ENCODE measurements at places on chromosomes 13 and 19.

GRCh38 chr19:16204005-16204294, 6.2 kb downstream of the AP1M1 start:
- no peak for ATAC-seq

DNA sequence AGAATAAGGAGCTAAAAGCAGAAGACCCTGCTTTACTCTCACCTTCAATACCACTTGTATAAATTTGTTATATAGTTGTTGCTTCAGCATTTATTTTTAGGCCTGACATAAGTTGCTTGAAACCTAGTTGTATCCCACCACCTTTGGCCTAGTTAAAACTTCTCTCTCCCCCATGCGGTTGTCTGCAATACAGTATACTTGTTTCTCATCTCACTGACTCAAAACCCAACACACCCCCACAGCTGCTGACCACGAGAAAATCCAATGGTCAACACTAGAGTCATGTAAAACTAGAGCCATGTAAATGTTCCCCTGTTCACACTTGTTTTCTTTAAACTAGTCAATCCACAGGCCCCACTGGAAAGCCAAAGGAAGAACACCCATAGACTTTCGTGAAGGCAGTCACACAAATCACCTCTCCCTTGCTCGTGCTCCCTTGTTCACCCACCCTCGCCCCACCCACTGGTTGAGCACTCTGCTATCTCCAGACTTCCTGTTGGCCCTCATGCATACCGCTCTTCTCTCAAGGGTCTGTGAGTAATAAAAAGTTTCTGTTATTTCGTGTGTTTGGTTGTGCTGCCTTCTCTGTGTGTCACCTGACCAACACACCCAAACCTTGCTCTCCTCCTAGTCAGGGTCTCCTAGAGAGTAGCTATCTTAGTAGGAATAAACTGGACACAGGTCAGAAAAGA, 12.9 kb upstream of the CCDC169 start:
- ATAC-seq = peak; percentile 64

- peak; percentile 25 for ATAC-seq
Observed at GRCh38 chr19:46748325-46749109, 2.3 kb upstream of the STRN4 start.

DNA sequence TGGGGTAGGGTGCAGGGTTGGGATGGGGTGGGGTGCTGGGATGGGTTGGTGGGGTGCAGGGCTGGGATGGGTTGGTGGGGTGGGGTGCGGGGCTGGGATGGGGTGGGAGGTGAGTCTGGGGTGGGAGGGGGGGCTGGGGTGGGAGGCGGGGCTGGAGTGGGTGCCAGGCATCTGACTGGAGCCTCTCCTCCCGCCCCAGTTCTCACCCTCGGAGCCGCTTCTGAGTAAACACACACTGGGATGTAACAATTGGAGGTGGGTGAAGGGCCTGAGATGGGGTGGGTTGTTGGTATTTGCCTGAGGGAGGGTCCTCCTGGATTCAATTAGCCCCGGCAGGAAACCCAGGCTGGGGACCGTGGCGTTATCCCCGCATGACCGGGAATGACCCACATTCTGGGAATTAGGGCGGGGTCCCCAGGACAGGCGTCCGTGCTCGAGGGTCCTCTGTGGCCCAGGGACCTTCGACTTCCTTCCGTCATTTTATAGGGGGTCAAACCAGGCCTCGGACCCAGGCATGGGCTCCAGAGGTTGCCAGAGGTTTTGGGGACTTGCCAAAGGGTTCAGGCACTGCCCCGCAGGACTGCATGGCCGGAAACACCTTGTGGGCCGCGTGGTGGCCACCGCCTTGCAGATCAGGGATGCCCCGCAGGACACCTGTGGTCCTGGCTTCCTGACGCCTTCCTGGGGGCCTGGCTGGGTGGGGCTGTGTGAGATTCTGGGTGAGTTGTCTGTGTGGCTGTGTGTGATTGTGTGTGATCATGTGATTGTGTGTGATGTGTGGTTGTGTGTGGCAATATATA, 1.4 kb downstream of the TMPRSS9 start:
- no peak for ATAC-seq

DNA sequence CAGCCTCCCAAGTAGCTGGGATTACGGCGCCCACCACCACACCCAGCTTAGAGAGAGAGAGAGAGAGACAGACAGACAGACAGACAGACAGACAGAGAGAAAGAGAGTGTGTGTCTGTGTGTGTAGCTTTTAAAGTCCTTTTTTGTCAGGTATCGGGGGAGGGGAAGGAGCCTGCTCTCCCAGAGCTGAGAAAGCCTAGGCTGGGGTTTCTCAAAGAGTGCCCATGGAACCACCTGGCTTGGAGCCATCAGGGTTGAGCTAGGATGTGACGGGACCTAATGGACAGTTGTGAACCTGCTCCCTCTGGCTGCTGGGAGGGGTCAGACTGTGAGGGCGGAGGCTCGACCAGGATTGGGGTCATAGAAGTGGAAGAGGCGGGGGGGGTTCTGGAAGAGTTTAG, 16.6 kb downstream of the RFX1 start:
- ATAC-seq = no peak
